AG09309 (cell line): ENCODE measurements at places on chromosomes 13 and 19.
A peak's percentile ranks its signal among the peaks of the same experiment; 100 is the strongest.

DNA sequence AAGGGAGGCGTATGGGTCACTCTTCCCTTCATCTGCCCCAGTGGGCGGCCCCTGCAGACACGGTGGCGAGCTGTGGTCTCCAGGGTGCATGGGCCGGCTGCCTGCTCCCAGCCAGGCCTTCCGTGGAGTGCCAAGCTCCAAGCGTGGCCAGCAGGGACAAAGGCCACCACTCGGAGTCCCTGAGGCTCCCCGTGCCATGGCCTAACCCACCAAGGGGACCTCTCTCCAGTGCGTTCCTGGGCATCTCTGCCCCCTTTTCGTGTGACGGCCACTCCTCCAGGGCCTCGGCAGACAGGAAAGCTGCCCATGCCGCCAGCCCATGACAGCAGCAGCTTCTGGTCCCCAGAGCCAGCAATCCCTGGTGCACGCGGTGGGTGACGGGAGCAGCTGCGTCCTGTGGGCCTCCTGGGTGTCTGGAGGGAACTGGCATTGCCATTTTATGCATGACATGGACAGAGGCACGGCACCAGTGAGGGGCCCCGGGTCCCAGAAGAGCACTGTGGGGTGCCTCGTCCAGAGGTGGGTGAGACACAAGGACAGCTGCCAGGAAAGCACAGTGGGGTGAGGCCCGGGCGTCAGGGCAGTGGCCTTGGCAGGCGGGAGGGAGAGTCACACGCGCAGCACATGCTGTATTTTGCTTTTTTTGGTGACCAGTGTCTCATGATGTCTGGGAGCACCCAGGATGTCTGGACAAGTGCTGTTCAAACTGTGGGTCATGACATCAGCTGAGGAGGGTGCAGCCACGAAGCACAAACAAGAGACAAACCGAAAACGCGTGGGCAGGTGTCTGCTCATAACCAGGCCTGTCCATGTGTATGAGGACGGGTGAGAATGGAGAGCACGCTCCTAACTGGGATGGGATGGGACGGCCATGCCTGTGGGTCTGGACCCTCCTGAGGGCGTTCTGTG is 32.3 kb downstream of the CEBPG start:
- no peak for DNase-seq

- DNase-seq, result no peak
Measured at GRCh38 chr13:25860265-25860664, 191.6 kb downstream of the SHISA2 start.

DNA sequence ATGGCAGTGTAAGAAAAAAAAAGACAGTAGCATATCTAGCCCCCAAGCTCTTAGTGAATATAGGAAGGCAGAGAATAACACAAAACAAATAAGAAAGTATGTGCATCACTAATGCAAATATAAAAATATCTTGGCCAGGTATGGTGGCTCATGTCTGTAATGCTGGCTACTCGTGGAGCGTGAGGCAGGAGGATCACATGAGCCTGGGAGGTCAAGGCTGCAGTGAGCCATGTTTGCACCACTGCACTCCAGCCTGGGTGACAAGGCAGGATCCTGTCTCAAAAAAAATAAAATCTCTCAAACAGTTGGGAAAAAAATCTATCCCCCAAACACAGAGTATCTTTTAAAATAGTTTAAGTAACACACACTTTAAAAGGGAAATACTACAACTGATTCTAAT is 17.4 kb downstream of the SPART start:
- DNase-seq, result no peak

- DNase-seq, result no peak
Measured at GRCh38 chr13:89897681-89898080, 1449.8 kb upstream of the MIR17HG start.

GRCh38 chr13:24706886-24707585 is 26.8 kb downstream of the ATP12A start:
- DNase-seq, result no peak

DNA sequence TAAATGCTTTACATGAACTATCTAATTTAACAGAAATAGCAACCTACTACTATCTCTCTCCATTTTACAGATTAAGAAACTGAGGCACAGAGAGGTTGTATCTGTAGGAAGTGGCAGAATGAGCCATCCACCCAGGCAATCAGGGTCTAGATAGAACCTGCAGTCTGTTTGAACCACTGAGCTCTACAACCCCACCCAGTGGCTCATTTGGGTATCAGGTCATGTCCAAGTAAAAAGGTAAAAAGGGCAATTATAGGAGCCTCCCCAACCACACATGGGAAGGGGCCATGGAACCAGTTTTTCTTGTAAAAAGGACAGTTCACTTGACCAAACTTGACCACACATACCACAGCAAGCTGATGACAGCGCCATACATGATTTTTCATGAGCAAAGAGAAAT is 92.9 kb upstream of the SGCG start:
- DNase-seq, result no peak

DNA sequence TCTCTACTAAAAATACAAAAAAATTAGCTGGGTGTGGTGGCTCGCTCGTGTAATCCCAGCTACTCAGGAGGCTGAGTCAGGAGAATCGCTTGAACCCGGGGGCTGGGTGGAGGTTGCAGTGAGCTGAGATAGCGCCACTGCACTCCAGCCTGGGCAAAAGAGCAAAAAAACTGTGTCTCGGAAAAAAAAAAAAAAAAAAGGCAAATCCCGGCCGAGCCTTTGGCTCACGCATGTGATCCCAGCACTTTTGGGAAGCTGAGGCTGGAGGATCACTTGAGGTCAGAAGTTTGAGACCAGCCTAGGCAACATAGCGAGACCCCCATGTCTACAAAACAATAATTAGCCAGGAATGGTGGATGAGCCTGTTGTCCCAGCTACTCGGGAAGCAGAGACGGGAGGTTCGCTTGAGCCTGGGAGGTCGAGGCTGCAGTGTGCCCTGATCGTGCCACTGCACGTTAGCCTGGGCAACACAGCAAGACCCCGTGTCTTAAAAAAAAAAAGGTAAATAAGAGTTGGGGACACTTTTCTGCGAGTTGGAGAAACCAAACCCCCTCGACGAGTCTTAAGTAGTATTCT is 574 bp upstream of the GPX4 start:
- no peak for DNase-seq

DNA sequence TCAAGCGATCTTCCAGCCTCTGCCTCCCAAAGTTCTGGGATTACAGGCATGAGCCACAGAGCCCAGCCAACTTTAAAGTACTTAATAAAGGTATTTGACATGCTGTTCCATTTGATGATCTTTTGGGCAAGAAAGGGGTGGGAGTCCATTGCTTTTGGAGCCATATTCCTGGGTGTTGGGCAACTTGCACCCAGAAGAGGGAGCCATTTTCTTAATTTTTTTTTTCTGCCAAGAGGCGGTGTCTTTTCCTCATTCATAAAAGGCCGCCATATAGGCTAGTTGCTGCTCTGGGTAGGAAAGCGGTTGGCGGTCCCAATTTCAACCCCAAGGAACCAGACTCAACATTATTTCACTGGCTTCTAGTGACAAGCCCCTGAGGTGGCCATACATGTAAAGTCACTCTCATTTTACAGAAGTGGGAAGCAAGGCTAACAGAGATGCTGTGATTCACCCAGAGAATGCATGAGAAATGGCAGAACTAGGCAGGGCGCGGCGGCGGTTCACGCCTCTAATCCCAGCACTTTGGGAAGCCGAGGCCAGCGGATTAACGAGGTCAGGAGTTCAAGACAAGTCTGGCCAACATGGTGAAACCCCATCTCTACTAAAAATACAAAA is 139.6 kb downstream of the CACNA1A start:
- DNase-seq, result peak; percentile 1

GRCh38 chr13:21616205-21616866 is 12.4 kb upstream of the MICU2 start:
- DNase-seq, result no peak

- no peak for DNase-seq
Measured at GRCh38 chr19:41136636-41137455, 22.6 kb downstream of the CYP2F1 start.

- no peak for DNase-seq
Measured at GRCh38 chr13:107480130-107480529, 735.2 kb downstream of the LIG4 start.

GRCh38 chr19:34505321-34506025 is 23.9 kb downstream of the WTIP start:
- DNase-seq, result no peak

DNA sequence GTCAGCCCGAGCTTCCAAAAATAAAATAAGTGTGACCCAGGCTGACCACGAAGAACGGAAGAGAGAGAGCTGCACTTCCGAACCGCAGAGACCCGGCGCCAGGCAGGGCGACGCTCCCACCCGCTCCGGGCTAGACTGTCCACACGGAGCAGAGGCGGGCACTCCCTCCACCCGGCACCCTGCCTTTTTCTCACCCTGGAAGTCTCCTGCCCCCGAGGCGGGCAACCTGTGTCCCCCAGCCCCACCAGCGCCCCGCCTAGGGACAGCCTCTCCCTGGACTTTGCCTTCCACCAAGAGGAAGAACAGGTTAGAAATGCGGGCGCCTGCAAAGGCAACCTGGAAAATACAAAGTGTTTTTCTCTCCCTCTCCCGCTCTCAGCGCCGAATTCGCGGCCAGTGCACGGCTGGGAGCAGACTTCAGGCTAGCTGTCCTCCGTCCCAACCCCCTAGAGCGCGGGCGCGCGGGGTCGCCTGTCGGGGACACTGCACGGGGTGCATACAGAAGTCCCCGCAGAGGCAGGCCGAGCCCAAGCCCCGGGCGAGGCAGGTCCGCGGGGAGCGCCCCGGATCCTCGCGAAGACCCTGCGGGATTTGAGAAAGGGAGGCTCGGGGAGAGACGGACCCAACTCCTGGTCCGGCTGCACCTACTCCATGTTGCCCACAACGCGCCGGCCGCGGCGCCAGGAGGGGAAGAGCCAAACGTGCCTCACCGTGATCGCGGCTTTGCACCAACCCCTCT is 845 bp downstream of the SPRY2 start:
- no peak for DNase-seq

DNA sequence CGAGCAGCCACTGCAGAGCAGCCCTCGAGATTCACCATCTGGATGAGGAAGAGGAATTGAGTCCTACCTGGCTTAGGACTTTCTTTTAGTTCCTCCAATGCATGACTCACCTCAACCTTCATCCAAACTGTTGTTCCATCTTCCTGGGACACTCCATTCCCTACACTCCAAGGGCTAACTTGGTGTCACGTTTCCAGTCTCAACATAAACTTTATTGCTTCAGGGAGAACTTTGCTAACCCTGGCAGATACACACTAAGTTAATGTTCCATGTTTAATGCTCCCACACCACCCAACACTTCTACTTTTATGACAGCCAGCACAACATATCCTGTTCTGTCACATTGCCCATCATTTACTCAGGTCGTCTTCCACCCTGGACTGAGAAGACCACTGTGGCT is 164.4 kb downstream of the RBM26 start:
- no peak for DNase-seq

DNA sequence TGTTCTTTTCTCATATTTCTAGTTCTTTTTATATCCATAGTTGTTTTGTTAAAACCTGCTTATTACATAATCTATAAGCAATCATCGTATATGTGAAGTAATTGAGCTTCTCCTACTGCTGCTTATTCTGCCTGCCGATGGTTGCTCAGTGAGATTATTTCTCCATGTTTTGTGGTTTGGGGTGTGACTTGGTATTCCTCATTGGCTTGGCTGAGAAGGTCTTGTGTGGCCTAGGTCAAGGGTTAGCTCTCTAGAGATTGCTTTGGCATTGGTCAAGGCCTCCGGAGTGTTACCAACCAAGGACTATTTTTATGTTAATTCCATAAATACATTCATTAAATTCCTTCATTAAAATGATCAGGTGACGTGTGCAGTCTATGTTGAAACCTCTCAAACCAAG is 302.8 kb downstream of the MYO16 start:
- DNase-seq, result no peak

DNA sequence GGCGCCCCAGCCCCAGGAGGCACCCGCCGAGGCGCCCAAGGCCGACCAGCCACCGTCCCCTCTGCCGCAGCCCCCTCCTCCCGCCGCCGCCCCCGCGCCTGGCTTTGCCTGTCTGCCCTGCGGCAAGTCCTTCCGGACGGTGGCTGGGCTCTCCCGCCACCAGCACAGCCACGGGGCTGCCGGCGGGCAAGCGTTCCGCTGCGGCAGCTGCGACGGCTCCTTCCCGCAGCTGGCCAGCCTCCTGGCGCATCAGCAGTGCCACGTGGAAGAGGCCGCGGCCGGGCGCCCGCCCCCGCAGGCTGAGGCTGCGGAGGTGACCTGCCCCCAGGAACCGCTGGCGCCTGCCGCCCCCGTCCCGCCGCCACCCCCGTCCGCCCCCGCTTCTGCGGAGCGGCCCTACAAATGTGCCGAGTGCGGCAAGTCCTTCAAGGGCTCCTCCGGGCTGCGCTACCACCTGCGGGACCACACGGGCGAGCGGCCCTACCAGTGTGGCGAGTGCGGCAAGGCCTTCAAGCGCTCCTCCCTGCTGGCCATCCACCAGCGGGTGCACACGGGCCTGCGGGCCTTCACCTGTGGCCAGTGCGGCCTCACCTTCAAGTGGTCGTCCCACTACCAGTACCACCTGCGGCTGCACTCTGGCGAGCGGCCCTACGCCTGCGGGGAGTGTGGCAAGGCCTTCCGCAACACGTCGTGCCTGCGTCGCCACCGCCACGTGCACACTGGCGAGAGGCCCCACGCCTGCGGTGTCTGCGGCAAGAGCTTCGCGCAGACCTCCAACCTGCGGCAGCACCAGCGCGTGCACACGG is 2.6 kb upstream of the NAT14 start:
- DNase-seq, result no peak

DNA sequence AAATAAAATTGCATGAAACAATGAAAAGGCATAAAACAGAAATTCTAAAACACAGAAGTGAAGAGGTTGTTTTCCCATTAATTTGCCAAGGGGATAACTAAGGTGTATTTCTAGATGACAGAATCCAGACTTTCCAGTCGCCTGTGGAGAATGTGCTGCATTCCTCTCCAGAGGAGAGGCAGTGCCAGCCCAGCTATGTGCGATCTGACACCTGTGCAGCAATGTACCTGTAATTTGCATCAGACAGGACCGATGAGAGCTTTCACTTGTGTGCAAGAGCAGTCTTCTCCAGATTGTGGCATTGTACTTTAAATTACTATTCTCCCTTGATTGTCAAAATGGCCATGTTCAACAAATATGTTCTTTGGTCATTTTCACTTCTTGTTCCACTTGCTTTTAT is 1037.9 kb downstream of the EFNB2 start:
- no peak for DNase-seq

DNA sequence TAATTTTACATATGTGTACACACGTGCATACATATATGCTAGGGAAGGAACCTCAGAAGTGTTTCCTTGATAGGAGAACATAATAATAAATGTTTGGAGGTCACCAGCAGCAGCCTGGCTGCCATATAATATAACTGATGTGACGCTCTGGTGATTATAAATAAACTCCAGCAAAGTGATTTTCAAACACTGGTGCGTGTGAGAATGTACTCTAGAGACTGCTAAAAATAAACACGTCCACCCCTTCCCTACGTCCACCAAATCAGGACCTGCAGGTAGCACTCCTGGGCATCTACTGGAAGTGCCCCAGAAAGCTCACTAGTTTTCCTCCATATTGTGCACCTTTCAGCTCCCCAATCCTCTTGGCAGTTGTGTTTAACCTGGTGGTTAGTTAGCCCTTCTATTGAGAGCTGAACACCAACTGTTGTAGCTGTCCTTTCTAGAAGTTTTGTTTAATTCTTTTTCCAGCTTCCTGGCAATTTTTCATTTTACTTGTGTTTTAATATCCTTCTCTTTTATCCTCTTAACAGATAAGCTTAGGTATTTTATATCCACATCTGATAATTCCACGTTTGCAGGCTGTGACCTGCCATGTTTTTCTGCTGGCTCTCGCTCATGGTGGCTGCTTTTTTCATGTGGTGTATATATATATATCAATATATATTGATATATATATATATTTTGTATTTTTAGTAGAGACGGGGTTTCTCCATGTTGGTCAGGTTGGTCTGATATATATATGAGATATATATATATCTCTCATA is 13.0 kb downstream of the OPA3 start:
- DNase-seq, result no peak

- peak; percentile 25 for DNase-seq
Measured at GRCh38 chr19:11560404-11561051, 1.5 kb upstream of the ELOF1 start.
